ENCODE measurements at places on chromosomes 7 and 10.

- DNase-seq: no peak
Observed at GRCh38 chr7:32670110-32671025, 175.1 kb downstream of the AVL9 start.

DNA sequence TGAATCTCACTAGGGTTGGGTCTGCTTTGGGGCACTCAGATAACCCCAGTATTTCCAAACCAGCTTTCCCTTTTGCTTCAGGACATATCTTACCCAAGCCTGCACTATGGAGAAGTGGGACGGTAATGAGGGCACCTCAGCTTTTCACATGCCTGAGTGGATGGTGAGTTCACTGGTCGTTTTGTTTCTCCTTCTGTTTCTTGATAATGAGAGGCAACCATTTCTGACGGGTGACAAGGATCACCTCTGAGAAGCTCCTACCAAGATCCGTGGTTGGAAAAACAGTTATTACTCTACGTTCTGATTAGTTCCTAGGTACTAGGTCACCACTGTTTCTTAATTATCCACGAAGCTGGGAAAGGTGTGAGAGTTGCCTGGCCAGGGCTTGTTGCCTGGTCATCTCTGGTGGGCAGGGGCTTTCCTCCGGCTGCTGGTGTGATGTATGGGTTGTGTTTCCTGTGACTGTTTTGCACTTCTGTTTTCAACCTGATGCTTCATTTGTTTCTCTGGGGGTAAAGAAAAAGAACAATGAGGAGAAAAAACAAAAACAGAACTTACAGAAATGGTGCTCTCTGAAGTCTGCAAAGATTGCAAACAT, 65.7 kb upstream of the STRIP2 start:
- no peak for DNase-seq

GRCh38 chr7:46719616-46720015, 798.5 kb upstream of the IGFBP3 start:
- no peak for DNase-seq

GRCh38 chr7:108094933-108095710, 35.0 kb downstream of the LAMB4 start:
- no peak for DNase-seq

DNA sequence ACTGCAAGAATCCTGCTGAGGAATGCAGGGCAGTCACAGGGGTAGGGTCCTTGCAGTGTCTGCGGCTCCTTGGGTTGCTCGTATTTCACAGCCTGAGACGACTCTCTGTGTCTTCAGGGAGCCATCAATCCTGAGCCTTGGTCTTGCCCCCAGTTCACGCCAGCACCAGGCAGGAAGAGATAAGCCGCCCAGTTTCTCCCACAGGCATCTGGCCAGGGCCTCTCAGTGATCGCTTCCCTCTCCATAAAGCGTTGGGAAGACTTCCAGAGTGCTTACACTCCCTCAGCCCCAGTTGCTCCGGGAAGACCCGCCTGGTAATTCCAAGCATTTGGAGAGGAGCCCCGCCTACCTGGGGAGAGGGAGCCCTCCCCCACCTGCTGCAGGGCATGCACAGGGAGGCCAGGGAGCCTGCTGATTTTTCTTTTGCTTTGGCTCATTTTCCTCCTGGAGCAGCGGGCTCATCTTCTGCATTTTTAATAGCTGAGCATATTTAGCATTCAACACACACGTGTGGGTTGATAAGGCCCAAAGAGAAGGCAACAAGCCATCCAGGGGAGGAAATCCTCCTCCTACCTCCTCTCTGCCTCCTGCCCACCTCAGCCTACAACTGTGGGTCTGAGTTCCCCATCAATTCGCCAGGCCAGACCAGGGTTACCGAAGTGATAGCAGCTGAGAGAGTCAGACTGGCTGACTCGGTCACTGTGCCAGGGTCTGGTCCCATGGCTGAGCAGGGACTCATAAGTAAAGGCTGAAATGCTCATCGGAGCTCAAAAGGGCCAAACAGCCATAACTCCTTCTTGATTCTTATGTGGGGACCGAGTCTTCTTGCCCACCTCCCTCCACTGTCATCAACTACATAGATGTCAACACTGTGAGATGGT, 74.4 kb upstream of the EFCAB10 start:
- no peak for DNase-seq

DNA sequence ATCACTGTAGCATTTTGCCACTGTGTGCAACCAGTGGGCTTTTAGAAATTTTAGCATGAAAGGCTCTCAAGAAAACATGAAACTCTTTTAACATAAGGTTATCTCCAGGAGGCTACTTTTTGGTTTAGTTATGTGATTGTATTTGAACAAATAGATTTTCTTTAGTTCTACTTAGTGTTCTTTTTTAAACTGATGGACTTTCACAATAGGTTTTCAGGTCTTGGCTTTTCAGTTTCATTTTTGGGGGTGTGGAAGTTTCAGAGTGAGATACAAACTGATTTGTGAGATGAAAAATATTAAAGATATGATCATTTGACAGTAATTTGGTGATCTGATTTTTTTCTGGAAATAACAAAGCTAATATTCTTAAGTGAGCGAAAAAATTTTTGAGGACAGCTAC, 344.1 kb downstream of the PHF14 start:
- no peak for DNase-seq

DNA sequence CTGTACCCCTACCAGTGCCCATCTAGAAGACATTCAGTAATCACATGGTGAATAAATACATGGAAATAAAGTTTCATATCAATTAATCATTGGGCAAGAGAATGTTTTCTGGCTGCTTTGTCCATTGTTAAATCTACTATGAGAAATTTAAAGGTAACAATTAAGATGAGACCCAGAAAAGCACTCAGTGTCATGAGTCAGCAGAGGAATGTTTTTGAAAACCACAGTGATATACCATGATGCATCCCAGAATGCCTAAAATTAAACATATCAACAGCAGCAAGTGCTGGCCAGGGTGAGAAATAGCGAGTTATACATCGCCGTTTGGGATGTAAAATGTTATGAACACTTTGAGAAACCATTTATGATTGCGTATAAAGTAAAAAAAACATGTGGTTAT, 825.3 kb upstream of the C7orf33 start:
- DNase-seq: no peak

DNA sequence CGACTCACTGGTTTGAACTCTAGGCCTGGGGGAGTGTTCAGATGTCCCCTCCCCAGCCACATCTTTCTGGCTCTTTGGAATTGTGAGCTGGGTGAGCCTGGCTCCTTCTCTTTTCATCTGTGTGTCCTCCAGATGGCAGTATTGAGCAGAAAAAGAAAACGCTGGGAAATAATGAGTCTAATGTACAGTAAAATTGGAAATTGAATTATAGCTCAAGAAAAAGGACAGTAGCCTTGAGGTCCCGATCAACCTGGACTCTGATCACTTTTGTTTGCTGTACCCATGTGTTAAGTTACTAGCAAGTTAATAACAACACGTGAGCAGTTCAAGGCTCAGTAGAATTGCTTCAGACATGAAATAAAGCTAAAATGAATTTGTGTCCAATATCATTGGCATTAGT, 77.9 kb downstream of the SNX10 start:
- no peak for DNase-seq

- no peak for DNase-seq
Observed at GRCh38 chr10:86357041-86357440, 9.6 kb downstream of the GRID1 start.

DNA sequence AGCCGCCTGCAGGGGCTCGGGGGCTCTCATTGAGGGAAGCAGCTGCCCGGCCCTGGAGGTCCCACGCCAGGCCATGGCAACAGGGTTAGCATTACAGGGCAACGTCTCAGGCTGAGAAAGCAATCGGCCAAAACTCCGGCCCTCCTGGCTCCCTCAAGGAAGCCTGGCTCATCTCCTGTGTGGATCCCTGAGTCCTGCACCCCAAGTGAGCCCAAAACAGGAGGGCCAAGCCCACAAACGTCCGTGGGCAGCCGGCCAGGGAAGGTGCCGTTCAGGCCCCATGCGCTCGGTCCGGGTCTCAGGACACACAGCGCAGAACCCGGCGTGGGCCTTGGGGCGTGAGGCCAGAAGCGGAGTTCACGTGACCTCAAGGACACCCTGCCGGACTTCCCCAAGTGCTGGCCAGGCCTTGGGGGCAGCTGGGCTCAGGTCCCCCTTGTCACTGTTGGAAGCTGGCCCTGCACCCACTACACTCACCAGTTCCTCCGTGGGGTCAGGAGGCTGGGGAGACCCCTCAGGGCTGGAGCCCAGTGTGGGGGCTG, 8.0 kb upstream of the PWWP2B start:
- no peak for DNase-seq

GRCh38 chr7:93890041-93890463, 501 bp downstream of the TFPI2 start:
- DNase-seq: no peak
